ENCODE measurements at places on chromosomes 6 and 20. TPM values are rescaled to one million over a fixed set of nuclear protein-coding genes. Genes with fewer than 3 reads are reported as not detected.

Gene VGLL2
- total RNA-seq: not detected

Gene NUS1
- total RNA-seq: 8.1 TPM

Gene ACTL10
- 1.5 TPM for total RNA-seq

Gene RMND1
- total RNA-seq: 12.2 TPM

Gene MYB
- 0.56 TPM for total RNA-seq

Gene FAM217A
- total RNA-seq: not detected

Gene C6orf118
- total RNA-seq: 0.42 TPM

Gene PMEPA1
- total RNA-seq: 2.4 TPM

Gene SLC24A3
- total RNA-seq: 1.7 TPM

All from cardiac muscle cell (in vitro differentiated cells and primary cell).